ENCODE measurements at places on chromosomes 7 and 10.

DNA sequence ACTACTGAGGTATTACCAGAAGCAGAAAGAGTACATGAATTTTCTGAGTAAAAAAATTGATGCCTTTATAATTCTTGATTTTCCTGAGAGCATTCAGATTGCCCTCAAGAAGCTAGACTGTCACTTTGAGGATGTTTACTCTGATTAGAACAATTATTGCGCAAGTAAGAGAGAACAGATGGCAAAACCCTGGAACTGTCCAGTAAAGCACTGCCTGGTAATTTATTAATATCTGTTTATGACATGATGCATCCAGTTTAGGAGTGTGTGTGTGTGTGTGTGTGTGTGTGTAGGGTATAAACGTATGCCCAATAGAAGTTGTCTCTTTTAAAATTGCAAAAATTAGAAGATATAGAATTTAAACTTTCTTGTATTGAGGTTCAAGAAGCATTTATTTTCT is 379.7 kb downstream of the PHTF2 start:
- no peak for DNase-seq

- DNase-seq, result no peak
Measured at GRCh38 chr10:125332548-125333208, 172.3 kb upstream of the CTBP2 start.

- no peak for DNase-seq
Measured at GRCh38 chr7:64320547-64321513, 7.1 kb downstream of the ZNF736 start.

DNA sequence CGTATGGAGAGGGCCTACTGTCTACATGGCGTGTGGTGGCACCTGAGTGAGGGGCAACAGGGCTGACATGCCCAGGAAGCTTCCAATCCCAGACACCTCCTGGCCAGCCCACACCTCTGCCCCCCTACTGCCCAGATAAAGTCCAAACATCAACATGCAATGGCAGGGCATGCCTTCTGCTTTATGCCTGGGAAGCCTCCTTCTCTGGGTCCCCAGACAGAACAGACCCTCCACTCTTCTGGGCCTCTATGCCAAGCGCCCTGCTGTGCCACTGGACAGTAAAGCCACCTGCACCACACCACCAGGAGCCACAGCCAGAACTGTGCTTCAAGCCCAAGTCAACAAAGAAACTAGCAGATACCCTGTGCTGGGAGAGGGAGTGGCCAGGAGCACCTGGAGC is 12.5 kb downstream of the TMEM72 start:
- DNase-seq, result no peak

GRCh38 chr7:29641651-29642050 is 78.0 kb downstream of the PRR15 start:
- no peak for DNase-seq

- no peak for DNase-seq
Measured at GRCh38 chr7:29812185-29812876, 6.0 kb downstream of the WIPF3 start.

GRCh38 chr7:77498659-77499379 is 38.3 kb upstream of the PTPN12 start:
- DNase-seq, result no peak

DNA sequence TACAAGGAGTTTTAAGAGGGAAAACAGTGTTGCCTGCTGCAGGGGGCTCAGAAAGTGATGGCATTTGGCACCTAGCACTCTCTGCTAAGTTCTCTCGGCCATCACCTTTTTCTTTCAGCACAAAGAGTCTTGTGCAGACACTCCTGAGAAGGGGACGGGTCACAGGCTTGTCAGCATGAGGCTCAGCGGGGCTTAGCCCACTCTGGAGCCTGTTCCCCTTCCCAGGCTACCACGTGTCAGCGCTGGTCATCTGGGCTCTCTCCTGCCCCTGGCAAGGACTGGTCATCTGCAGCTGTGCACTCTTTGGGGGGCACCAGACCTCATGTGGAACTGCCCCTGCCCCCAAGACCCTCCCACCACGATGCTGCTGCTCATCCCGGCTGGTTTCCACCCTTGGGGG is 152.1 kb upstream of the MKI67 start:
- DNase-seq, result no peak

DNA sequence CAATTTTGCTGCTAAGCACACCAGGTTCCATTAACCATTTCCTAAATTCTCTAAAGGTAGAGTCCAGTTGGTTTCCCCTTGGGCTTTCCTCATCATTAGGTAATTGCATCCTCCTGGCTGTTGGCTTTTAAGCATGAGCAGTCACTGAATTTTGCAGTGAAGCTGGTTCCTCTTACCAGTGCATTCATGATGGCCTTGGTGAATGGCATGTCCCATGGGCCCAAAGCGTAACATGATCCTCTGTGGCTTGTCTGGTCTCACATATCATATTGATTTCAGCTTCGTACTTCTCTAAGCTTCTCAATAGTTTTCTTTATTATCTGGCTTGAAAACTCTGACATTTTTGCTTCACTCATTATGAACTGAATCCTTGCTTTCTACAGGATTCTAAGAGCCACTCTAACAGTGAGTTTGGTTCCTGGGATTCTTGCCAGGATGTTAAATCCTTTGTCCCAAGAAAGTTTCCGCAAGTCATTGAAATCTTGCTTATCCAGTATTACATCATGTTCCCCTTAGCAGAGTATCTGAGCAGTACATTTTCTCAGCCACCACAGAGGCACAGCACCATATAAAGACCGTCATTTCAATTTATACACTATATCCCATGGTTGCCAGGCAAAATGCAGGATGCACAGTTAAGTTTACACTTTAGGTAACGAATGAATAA is 134.2 kb downstream of the PTN start:
- no peak for DNase-seq

GRCh38 chr7:70097645-70098044 is 499.4 kb downstream of the AUTS2 start:
- DNase-seq, result no peak

DNA sequence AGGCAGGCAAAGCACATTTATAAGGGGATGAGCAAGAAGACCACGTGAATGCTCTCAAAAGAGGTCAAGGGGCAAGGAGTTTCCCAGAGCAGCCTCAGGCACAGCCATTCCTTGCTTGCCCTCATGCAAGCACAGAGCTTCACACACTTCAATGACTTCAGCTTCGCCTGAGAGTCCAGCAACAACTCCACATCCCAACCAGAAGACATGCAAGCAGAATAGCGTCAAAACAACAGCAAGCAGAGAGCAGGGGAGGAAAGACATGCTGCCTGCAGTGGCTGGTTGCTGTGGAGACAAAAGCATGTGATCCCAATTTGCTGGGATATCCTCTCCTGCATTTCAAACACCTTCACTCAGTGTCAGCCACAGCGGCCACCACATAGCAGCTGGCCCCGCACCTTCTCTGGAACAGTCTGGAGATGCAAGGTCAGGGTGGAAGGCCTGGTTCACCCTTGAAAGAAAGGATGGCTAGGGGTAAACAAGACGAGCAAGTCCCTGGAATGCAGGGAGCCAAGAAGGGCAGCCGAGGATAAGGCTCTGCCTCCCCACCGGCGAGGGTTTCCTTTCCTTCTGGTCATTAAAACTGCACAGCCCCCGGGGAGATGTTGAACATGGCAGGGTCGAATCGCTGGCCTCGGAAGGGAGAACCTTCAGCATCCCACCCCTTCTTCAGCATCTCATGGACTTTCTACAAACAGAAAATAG is 60.2 kb upstream of the CAMK2B start:
- no peak for DNase-seq

Data from stimulated activated CD4-positive, alpha-beta T cell treated with anti-CD3 and anti-CD28 coated beads, Interleukin-15, amount 100 ng/mL, for 1 hour (primary cell).